ENCODE measurements at places on chromosomes 12 and 14.

- no peak for DNase-seq
Observed at GRCh38 chr14:75941030-75941429, 40.8 kb downstream of the TGFB3 start.

DNA sequence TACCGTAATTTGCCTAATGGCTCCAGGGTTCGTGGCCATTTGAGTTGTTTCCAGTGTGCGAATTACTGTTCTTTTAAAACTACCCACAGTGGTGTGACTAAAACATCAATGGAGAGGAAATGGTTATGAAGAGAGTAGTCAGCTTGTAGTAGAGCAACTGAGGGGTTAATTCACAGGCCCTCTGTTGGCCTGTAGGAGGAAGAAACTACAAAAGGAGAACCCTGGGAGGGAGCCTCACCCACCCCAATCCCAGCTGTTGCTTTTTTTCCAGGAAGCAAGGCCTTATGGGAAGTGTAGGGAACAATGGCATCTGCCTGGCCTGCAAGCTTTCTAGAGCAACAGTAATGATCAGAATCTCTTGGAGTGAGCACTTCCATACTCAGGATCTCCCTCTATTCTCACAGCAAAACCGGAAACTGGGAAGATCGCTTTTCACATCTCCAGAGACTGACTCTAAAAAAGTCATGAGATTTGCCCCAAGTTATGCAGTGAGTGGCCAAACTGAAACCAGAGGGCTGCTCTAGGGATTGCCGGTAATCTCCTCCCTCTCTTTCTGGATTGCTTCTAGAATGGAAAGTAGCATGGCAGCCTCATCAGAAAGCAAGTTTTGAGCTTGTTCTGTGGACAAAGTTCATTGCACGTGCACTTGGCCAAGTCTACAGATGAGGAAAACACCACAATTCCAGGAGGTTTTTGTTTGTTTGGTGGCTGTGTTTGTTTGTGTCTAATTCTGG lies 125.3 kb upstream of the PWP1 start:
- no peak for DNase-seq

DNA sequence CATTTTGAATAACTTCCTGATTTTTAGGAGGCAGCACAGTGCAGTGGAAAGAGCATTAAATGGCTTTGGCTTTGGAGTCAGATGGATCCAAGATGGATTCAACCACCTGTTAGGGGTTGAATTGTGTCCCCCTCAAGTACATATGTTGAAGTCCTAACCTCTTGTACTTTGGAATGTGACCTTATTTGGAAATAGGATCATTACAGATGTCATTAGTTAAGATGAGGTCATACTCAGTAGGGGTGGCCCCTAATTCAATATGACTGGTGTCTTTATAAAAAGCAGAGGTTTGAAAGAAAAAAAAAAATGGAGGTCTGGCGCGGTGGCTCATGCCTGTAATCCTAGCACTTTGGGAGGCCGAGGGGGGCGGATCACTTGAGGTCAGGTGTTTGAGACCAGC lies 18.8 kb downstream of the ATP5MC2 start:
- no peak for DNase-seq

DNA sequence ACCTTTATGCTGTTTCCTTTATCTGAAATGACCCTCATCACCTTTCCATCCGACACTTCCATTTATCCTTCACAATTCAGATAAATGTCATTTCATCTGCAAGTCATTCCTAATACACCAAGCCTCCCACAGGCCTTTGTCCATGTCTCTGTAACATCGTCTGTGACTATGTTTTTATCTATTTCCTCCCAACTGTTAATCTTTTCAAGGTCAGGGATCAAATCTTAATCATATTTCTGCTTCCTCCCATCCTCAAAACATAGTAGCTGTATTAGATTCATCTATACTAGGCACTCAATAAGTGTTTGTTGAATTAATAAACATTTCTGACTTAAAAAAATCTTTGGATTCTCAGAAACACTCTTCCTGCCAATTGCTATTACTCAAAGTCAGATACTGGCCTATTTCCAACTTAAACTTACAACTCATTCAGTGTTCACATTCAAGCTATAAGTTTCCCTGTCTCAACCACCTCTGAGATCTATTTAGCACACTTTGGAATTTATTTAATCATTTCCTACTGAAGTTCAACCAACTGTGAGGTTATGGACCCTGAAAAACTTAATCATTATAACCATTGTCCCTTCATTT lies 100.2 kb upstream of the ALX1 start:
- no peak for DNase-seq

- no peak for DNase-seq
Observed at GRCh38 chr14:75979071-75979571, 2.7 kb downstream of the TGFB3 start.

- DNase-seq, result no peak
Observed at GRCh38 chr12:130124605-130125244, 37.5 kb upstream of the FZD10 start.

DNA sequence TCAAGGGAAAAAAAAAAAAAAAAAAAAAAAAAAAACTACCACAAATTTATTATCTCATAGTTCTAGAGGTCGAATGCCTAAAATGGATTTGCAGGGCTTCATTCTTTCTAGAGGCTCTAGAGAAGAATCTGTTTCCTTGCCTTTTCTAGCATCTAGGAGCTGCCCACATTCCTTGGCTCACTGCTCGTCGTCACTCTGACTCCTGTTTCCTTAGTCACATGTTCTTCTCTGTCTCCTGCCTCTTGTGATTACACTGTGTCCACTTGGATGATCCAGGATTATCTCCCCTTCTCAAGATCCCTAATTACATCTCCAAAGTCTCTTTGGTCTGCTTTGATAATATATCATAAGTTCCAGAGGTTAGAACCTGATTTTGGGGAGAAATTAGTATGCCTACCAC lies 88.7 kb downstream of the HECTD1 start:
- DNase-seq, result no peak

DNA sequence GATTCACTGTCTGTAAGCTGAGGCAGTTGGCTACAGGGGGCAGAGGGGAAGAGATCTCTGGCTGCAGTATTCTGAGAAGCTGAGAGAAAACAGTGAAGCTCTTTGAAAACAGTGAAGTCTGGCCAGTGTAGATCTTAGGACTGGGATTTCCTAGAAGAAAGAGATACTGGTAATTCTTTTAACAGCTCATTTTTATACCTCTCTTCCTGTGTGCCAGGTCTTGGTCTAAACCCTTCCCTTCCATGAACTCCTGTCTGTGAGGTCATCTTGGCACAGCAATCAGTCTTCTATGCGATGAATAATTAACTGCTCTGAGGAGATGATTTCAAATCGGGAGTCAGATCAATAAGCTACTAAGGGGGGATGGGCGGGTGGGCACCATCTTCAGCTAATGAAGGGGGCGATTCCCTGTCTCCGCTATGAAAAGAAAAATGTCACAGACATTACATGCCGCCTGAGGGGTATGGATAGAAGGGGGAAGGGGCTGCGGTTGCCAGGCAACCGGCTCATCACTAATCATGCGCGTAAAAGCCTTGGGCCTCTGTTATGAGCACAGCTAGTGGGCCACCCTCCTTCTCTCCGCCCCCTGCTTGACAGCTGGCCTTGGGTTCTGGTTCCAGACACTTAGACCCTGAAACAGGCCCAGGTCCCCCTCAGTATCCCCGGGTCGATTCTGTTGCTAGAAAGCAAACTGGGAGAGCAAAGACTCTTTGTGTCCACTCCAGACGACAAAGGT lies 75.3 kb upstream of the CEP83 start:
- DNase-seq, result no peak

DNA sequence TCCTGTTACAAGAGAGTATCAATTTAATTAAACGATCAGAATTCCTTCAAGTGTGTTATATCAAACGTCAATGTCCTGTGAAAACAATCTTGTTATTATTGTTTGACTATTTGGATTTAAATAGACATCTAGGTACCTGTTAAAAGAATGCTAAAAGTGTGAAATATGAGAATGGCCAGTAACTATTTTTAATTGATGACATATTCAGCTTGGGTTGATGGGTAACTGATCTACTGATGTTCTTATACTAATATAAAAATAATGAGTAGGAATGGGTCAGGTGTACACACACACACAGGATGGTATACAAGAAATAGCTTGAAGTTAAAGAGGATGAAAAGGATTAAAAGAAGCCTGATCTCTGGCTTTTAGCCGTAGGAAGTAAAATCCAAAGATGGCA lies 146.0 kb downstream of the SLC38A4 start:
- DNase-seq, result no peak

DNA sequence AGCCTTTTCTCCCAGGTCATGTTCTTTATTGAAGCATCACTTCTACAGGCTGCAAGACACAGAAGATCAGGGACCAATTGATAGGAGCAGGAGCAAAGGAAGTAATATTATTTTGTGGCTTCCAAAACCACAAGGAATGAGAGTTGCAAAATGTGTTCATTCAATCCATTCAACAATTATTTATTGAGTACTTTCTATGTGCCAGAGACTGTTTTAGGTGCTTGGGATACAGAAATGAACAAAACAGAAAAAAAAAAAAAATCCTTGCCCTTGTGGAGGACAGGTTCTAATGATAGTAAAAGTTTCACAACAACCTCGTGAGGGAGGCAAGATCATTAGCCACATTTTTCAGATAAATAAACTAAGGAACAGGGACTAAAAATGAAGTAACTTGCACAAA lies 20.1 kb upstream of the DACT1 start:
- DNase-seq, result no peak
